Cardiac fibroblast (primary cell): ENCODE measurements at places on chromosomes 6 and 20.

DNA sequence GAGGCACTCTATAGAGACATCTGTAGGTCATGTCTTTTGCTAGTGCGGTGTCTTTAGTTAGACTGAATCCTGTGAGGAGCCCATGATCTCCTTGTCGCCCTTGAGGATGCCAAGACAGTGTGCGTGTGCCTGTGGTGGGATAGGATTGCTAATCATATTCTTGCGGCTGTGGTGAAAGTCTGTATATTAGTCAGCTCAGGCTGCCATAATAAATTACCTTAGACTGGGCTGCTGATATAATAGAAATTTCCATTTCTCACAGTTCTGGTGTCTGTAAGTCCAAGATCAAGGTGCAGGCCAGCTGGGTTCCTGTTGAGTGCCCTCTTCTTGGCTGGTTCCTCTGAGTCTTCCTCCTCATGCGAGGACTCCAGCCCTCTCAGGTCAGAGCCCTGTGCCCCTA lies 141.2 kb downstream of the JARID2 start:
- no peak for DNase-seq

DNA sequence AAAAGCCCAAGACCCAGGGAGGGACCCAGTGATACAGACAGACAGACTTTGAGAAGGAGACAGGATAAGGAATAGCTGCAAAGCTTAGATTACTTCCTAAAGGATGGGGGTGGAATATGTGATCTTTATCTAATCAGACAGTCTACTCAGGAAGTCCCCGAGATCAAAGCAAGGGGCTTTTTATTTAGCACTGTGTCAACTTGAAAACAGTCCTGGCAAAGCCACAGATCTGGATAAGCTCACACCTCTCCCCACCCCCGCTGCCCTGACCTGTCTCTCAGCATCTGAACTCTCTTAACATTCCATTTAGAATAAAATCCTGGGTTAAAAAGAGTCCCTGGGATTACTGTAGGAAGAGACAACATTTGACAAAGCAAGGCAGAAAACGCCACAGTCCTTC lies 101.5 kb downstream of the ISM1 start:
- DNase-seq: no peak

DNA sequence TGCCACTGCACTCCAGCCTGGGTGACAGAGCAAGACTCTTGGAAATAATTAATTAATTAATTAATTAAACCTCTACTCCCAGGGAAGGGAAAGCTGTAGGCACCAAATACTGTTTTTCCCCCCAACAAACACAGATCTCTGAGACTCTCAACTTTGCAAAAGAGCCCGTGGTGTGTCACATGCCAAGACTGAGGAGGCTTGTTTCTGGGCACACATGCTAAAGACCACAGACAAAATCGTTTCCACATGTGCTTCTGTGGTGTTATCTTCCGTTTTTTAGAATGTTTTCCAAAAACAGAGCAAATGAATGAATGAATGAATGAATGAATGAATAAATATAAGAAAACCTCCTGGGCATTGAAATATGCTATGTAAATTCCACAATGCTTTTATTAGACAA lies 55.6 kb upstream of the ATXN1 start:
- no peak for DNase-seq

- peak; percentile 90 for DNase-seq
Measured at GRCh38 chr6:134372603-134373281, 54.8 kb upstream of the SGK1 start.

DNA sequence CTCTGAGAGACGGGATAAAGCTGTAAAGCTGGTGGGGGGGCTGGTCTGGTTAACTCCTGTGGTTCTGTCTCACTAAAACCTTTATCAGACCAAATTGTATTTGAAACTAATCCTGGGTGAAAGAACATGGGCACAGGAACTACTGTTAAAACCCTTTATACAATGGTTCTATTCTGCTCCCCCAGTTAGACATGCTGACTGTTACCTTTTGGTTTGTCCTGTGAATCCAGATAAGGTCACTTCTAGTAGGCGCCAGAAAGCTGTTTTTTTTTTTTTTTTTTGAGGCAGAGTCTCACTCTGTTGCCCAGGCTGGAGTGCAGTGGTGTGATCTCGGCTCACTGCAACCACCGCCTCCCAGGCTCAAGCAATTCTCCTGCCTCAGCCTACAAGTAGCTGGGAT lies 29.7 kb downstream of the GSTA4 start:
- DNase-seq: no peak

- DNase-seq: no peak
Measured at GRCh38 chr20:45427236-45428149, 11.6 kb downstream of the PIGT start.

DNA sequence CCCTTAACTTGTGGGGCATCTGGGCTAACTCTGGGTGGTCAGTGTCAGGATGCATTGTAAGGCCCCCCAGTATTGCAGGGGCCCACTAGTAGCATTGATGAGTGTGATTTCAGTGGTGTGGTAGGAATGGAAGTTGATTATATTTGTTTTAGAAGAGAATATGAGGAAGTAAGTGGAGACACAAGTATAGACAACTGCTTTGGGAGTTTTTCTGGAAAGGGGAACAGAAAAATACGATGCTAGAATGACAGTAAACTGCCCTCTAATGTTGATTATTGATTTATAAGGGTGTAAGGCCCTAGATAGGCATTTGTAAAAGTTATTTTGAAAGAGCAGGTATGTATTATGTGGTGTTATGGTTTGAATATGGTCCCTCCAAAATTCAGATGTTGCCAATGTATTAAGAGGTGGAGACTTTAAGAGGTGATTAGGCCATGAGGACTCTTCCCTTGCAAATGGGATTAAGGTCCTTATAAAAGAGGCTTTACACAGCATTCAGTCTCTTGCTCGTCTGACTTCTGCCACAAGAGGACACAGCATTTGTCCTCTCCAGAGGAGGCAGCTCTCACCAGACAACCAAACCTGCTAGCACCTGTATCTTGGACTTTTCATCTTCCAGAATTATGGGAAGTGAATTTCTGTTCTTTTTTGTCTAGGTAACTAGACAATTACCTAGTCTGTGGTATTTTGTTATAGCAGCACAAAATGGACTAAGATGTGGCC lies 135.9 kb upstream of the DTNBP1 start:
- DNase-seq: no peak

GRCh38 chr6:40293460-40294185 lies 293.5 kb downstream of the LRFN2 start:
- DNase-seq: no peak

GRCh38 chr20:8094850-8095249 lies 37.2 kb upstream of the PLCB1 start:
- peak; percentile 85 for DNase-seq

DNA sequence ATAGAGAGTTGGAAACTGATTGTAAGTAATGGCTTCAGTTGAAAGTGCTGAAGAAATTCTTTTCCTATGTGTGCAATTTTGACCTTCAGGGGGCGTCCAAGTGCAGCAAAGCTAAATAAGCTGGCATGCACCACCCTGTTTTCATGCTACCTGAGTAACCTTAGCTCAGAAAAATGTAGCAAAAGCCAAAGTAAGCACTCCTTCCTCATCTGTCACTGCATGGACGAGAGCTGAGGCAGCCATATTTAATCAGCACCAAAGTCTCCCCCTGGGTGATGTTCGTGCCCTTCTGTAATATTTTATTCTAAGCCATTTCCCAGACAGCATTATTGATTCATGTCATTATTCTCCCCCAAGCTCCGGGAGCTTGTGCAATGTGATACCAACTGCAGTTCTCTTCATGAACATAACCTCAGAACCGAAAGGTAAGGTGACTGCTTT lies 123.1 kb downstream of the RPS12 start:
- DNase-seq: peak; percentile 45

GRCh38 chr6:144931172-144932035 lies 646.3 kb downstream of the UTRN start:
- peak; percentile 67 for DNase-seq

DNA sequence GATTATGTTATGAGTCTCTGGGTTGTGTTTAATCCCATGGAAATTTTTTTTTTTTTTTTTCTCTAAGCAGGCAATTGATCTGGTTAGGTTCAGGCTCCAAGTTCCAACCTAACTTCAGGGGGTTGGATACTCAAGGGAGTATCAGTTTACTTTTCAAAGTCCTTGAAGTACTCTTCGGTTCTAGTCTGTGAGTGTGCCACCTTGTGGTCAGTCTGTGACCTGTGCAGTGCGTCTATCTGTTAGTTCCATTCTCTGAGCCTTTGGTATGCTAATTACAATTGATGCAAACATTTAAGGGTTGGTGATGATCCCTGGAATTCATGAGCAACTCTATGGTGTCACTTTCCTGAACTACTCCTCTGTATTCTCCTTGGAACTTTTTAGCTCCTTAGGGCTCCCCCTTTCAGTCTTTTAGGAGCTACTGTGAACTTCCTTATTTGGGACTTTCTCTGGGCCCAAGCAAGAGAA lies 342.0 kb downstream of the SOX4 start:
- DNase-seq: peak; percentile 78

DNA sequence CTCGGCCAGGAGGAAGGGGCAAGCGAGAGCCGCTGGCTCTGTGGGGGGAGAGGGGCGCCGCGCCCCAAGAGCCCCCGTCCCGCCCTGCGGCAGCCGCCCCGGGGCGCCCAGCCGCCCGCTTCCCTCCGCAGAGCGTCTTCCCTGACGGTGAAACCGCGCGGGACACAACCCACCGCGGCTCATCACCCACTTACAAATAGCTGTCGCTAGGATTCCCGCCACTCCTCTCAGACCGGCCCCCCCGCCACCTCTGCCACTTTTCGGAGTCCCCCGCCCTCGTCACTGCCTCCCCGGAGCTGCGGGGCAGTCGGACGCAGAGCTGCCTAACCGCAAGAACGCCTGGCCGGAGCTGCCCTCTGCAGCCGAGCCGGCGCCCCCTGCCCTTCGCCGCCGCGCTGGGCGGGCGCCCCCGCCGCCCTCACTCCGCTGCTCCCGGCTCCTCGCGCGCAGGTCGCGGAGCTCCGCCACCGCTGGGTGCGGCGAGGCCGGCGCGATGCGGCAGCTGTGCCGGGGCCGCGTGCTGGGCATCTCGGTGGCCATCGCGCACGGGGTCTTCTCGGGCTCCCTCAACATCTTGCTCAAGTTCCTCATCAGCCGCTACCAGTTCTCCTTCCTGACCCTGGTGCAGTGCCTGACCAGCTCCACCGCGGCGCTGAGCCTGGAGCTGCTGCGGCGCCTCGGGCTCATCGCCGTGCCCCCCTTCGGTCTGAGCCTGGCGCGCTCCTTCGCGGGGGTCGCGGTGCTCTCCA lies at the start of gene SLC35D3:
TSS of gene SLC35D3 (plus strand) at position 366 of the 749 bp plus-strand sequence. CDS start at position 494, 128 bp downstream.
- DNase-seq: peak; percentile 19

DNA sequence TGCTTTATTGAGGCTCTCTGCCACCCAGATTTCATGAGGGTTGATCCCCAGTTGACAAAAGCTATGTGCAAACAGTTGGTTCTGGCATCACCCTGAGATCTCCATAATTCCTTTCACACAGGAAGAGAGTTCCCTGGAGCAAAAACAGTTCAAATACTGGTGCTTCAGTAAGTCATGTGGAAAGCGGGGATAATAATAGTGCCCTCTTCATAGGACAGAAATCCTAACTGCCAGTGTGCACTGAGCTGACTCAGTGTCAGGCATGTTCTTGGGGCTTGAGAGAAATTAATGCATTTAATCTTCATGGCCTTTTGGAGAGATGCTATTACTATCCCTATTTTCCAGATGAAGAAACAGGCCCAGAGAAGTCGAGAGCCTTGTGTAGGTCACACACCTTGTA lies 7.9 kb upstream of the SLC52A3 start:
- DNase-seq: no peak
